ENCODE measurements at places on chromosomes 6 and 20.

GRCh38 chr20:14597206-14597715 lies 259.8 kb upstream of the FLRT3 start:
- no peak for DNase-seq

- DNase-seq = no peak
Observed at GRCh38 chr20:12391099-12391498, 473.4 kb downstream of the BTBD3 start.

- no peak for DNase-seq
Observed at GRCh38 chr6:102918161-102918560, 1524.7 kb downstream of the GRIK2 start.

DNA sequence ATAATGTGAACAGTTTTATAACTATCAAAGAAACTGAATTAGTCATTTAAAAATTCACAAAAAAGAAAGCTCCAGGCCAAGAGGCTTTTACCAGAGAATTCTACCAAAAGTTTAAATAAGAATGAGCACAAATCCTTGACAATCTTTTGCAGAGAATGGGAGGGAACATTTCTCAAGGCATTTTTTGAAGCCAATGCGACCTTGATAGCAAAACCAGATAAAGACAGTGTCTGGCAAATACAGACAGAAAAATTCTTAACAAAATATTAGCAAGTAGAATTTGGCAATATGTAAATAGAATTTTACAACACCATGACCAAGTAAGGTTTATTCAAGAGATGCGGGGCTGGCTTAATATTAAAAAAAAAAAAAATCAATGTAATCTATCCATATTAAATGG lies 41.7 kb downstream of the RNF24 start:
- no peak for DNase-seq

DNA sequence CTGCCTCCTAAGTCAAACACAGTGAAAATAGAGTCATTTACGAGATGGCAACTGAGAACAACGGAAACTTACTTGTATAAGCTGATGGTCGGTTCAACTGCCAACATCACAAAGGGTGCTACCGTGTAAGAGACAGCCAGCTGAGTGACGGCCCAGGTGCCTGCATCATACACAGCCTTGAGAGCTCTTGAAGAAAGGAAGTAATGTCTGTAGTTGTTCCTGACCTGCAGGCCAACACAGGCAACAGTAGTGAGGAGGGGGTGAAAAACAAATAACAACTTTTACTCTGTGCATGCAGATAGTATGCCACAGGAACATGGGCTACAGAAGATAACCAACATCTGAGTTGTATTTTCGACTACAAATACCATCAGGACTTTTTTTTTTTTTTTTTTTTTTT lies 102.7 kb downstream of the MBOAT1 start:
- no peak for DNase-seq

DNA sequence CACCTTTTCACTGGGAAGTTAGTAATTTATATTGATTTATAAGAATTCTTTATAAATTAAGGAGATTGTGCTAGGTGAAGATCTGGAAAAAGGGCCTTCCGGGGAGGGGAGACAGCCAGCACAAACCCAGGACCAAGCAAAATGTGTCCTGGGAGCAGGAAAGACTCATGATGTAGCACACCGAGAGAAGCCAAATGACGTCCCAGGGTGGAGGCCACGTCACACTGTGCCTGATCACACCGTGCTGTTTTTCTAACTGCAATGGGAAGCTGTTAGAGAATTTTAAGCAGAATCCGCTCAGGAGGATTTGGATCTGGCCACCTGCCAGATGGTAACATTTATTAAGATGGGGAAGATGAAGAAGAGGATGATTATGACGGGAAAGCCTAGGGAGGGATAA lies 72.7 kb upstream of the AKAP12 start:
- DNase-seq = no peak

GRCh38 chr6:29564875-29565274 lies 5.3 kb upstream of the UBD start:
- DNase-seq = no peak

GRCh38 chr6:147447835-147448611 lies 60.5 kb upstream of the SAMD5 start:
- DNase-seq = no peak

DNA sequence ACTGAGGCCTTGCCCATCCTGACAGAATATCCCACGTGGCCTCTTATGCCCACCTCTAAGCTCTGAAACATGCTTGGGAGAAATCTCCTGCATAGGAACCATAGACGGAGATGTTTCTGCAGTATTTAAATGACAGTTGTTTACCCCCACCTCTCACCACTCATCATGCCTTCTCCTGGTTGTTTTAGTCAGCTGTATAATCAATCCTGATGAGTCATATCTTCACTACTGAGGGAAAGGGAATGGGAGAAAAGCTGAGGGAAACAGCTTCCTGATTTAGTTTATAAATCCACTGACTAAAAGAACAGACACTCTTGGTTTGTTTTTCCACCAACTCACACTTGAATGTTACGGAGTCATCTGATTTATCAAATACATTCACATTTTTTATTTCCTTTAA lies 113.2 kb upstream of the TENT5A start:
- no peak for DNase-seq
